Lower leg skin (tissue), 4 donors: ENCODE measurements at places on chromosomes 7 and 10. TPM values are rescaled to one million over a fixed set of nuclear protein-coding genes. Genes with fewer than 3 reads are reported as not detected.

The GNAT3 gene
- not detected for total RNA-seq

The EPO gene
- 0.25 TPM for total RNA-seq

DNA sequence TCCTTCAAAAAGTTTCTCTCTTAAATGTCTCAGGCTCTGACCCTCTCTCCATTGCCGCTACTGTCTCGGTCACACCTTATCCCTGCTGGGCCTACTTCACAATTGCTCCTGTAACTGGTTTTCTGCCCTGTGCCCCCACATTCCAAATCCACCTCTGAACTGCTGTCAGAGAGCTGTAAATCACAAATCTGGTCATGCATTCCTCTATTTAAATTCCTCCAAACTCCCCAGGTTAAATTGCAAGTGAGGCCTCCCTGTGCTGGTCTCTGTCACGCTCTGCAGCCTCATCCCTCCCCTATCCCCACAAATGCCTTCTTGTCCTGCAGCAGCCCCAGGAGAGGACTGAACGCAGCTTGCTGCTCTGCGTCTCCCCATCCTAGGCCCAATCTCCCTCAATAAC, 40.4 kb upstream of the CDCA7L start:
- DNase-seq = no peak

DNA sequence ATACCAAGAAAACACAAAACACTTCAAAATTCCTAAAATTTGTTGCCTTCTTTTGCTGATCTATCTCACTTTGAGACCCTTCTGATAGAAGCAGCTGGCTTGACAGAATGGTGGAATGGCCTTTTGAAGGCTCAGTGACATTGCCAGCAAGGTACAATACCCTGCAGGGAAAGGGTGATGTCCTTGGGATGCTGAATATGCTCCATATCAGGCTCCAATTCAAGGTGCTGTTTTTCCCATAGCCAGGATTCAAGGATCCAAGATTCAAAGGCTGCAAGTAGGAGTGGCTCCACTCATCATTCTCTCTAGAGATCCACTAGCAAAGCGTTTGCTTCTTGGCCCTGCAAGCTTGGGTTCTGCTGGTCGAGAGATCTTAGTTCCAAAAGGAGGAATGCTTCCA, 120.4 kb downstream of the USP6NL start:
- no peak for DNase-seq

The NME8 gene
- total RNA-seq = not detected

- DNase-seq = no peak
These were observed 89.4 kb downstream of the JCAD start for GRCh38 chr10:29970012-29970396.

The RPEL1 gene
- not detected for total RNA-seq

The CD36 gene
- total RNA-seq = 81.0 TPM

The PAX4 gene
- not detected for total RNA-seq

DNA sequence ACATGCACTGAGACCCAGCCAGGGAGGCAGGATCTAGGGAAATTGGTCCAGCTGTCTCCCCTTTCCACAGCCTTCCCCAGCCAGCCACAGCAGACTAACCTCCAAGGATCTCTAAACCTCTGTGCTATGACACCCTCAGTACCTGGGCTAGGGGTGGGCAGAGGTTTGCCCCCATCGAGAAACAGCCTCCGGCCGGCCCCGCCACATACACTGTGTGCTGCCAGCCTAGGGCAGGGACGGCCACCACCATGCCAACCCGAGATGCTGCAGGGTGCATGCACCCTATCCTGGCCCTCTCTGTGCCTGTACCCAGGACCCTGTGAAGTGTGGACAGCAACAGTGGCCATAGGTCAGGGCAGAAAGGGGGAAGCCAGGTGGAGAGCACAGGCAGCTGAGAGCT, 58.1 kb downstream of the PARP12 start:
- DNase-seq = no peak

GRCh38 chr10:87534173-87534858, 29.6 kb downstream of the MINPP1 start:
- DNase-seq = no peak

DNA sequence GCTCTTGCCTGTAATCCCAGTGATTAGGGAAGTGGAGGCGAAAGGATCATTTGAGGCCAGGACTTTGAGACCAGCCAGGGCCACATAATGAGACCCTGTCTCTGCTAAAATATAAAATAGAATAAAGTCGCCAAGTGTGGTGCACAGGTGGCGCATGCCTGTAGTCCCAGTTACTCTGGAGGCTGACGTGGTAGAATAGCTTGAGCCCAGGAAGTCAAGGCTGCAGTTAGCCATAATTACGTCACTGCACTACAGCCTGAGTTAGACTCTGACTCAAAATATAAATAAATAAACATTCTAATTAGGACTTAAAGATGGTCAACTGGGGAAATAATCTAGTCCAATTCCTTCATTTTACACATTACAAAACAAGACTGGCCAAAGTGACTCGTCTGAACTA, 768 bp downstream of the CHCHD2 start:
- no peak for DNase-seq

DNA sequence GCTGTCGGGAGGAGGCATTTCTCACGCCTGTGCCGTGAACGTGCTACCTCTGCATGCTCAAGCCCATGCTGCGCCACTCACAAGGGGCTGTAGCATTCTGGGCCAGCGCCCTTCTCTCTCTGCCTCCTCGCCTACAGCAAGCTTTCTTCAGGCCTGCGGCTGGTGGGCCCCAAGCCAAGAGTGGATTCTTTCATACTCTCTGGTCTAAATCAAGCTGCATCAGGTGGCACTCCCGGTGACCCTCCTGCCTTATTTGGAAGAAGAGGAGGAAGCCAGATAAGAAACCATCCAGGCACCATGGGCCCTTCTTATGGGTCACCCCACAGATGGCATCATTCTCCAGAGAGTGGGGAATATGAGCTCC, 86.7 kb upstream of the DUSP5 start:
- no peak for DNase-seq

The MXI1 gene
- total RNA-seq = 108 TPM

GRCh38 chr10:115827231-115828009, 445.6 kb downstream of the GFRA1 start:
- no peak for DNase-seq

The PRF1 gene
- total RNA-seq = 1.3 TPM

DNA sequence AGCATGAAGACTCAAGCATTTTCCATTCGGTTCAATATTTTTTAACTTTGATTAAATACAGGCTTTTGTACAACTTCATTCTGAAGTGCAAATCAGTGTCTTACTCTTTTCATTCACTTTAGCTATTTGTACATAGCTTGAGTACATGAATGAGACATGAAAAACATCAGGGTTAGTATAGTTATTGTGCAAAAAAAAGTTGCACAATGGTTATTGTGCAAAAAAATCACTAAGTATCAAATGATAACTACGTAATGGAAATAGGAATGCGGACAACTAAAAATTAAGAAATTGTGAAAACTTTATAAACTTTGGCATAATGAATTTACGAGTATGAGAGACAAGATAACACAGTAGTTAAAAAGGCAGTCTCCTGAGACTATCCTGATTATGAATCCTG, 442.9 kb downstream of the ARL4A start:
- no peak for DNase-seq

DNA sequence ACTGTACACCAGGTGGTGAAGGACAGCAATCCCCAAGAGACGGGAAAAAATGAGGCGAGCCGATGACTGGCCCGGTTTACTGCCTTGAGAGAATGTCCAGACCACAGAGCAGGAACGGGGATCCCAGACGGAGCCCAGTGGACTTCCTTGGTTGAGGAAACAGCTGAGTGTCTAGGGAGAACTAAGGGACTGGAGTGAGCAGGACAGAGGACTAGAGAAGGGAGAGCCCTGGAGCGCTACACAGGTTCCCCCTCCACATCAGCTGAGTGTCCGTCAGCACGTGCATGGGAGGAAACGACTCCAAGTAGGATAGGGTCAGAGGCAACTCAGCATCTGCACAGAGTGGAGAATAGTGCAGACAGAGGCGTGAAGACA, 7.1 kb upstream of the WDR86 start:
- DNase-seq = no peak

The LDB3 gene
- 0.72 TPM for total RNA-seq

- DNase-seq = no peak
These were observed 557 bp upstream of the TAX1BP1 start for GRCh38 chr7:27739301-27739908.
